ENCODE measurements at places on chromosomes 5 and 9.

- DNase-seq = no peak
These were observed 217.6 kb downstream of the NFIB start for GRCh38 chr9:14096258-14096922.

DNA sequence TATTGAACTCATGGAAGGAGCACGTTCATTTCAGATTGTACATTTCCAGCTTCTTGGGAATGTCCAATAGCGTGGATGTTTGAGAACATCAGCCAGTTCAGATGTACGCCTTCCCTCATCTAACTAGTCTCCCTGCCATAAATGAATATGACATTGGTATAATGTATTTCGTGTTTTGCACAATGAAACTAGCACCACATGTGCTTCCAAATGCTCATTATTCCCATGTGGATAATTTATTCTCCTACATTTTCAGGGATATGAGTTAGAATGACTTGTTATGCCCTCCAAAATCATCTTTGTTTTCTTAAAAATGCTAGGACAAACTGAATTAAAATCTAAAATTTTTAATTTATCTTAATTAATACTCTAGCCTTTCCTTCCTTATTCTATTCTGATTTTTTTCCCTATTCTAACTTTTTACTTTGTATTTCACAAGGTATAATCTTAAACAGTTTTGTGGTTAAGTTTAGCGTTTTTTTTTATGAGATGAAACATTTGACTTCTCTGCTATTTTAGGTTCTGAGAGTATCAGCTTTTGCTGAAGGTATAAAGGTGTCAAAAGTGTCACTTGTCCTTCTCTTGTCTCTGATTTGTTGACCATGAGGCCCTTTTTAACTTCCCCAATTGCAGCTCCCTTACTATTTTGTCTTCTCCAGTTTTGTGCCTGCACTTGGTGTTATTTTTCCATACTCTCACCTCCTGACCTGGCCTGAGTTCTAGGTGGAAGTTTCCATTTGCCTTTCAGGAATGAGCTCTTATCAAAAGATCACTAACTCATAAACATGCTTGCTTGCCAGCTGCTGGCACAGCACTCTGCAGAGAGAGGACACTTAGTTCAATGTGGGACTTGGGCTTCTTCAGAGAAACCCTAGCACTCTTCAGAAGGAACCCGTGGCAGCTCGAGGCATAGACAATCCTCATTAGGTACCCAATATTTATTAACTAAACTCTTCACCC lies 106.8 kb downstream of the FRMD3 start:
- no peak for DNase-seq

DNA sequence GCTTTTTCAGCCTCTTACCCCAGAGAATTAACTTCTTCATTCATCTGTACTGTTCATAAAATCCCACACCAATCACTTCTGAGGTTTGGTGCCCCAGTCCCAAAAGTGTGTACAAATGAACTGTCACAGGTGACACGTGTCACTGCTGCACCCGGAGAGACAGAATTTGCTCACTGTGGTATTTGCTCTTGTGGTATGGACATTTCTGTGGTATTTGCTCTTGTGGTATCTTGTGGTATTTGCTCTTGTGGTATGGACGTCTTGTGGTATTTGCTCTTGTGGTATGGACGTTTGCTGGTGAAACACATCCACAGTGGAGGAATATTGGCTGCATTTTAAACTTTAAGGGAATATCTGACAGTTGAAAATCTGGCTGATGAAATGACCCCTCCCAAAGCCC lies 214.9 kb upstream of the DAP start:
- no peak for DNase-seq

DNA sequence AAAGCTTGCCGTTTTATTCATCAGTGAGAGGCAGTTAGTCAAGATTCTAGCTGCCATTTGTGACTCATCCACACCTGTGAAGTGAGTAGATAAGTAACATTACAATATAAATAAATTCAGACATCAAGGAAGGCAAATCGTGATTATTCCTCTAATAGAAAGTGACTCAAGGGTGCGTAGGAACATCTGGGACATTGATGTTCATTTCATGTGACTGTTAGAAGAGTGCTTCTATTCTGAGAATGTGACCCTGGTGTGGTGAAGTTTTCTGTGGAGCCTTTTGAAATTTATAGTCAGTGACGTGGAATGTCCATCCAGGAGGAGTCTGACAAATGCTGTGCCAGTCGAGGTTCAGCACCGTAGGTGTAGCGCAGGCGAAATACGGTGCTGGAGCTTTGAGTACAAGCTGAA lies 48.4 kb upstream of the FAM240B start:
- no peak for DNase-seq

DNA sequence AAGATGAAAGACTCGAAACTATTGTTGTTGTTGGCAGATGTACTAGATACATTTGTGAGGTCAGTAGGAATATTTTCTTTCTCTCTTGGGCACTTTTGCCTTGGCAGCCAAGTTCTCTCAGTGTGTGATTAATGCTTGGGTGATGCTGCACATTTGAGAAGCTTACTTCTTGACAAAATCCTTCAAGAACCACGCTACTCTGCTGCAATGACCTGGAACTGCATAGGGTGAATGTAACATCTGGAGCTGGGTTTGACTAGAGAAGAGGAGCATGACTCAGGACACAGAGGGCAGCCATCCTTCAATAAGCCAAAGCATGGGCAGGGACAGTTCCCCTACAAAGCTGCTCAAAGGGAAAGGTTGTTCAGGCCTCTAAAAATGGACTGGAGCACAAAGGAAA lies 75.5 kb upstream of the PUM3 start:
- DNase-seq = no peak

DNA sequence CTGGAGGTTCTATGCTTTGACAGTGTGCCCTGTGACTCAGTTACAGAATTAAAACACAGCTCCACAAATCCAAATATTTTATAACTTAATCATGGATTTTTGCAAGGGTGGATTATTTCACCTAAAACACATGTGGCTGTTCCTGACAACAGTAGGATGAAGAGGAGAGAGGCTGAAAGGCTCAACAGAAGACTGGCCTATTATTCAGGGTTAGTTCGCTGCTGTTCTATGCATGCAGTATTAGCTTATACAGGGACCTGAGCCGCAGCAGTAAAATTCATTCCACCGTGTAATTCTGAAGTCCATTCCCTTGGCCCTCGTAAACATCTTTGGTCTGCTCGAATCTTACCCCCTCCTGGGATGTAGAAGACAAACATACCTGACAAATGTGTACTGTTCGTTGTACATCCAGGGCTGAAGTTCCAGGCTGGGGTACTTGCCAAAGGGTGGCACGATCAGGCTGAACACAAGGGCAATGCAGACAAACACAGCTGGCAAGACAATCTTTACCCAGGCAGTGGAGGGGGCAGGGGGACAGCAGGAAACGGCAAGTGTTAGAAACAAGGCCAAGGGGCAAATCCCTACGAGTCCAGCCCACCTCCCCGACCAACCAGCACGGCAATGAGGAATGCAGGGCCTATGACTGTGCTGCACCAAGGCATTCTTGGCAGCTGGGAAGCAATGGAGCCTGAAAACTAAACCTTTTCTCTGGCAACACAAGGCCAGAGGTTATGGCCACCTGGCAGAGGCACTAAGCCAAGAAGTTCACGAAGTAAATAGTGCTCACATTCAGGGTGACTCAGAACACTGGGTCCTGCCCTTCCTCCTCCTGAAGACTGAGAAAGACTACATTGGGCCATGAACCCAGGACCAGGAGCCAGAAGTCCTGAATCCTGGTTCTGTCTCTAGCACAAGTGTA lies 46.8 kb downstream of the NIPSNAP3B start:
- no peak for DNase-seq

- no peak for DNase-seq
These were observed 60.7 kb downstream of the COL27A1 start for GRCh38 chr9:114216081-114216480.

- no peak for DNase-seq
These were observed 3.0 kb downstream of the NUDT2 start for GRCh38 chr9:34332076-34332964.

DNA sequence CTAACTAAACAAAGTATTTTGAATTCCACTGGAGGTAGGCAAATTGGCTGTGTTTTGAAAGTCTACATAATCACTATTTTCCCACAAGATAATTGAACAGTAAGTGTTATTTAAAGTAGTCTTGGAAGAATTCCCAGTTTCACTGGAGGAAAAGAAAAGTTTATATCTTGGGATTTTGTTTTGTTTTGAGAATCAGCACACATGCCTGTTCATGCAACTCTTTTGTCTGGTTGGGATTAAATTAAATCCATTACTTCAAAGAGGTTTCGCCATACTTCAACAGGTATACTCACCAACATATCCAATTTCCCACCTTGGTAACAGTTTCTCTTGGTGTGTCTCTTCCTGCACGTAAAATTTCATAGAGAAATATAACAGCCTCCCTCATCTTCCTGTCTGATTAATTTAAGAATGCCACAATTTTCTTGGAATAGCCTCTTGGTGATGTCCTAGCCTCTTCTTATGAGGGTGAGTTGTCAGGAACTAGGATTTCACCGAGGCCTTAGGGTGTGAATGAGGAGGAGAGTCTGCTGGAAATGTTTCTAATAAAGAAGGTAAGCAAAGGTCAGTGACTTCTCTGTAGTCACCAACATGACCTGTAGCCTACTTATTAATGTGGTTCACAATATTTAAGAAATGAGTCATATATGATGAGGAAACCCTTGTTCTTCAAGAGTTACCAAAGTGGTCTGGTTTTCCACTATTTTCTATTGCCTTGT lies 48.1 kb downstream of the ITGA2 start:
- DNase-seq = no peak

DNA sequence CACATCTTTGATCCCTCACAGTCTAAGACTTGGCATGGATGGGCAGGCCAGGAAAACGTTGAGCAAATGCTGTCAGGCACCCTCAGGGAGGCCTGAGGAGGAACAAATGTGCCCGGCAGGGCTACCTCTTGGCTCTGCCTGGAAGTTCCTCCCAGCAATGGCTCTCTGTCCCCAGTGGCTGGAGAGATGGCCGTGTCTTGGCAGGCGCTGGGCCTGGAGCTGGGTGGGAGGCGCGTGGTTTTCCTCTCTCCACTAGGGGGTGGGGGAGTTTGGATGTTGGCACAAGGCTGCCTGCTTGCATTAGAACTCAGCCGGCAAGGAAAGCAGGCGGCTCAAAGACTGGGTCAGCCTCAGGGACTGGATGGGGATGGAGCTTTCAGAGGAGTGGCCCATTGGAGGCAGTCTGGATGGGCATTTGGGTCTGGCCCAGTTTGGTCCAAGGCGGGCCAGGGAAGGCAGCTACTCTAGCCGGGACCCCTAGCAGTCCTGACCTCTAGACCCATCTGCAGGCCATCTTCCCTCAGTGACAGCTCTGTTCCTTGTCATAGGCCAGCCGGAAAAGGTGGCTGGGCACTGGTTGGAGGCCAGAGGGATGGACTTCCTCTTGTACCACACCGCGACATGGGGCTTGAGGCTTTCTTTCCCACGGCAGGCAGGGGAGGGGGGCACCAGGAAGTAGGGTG lies 68.2 kb upstream of the STC2 start:
- no peak for DNase-seq

DNA sequence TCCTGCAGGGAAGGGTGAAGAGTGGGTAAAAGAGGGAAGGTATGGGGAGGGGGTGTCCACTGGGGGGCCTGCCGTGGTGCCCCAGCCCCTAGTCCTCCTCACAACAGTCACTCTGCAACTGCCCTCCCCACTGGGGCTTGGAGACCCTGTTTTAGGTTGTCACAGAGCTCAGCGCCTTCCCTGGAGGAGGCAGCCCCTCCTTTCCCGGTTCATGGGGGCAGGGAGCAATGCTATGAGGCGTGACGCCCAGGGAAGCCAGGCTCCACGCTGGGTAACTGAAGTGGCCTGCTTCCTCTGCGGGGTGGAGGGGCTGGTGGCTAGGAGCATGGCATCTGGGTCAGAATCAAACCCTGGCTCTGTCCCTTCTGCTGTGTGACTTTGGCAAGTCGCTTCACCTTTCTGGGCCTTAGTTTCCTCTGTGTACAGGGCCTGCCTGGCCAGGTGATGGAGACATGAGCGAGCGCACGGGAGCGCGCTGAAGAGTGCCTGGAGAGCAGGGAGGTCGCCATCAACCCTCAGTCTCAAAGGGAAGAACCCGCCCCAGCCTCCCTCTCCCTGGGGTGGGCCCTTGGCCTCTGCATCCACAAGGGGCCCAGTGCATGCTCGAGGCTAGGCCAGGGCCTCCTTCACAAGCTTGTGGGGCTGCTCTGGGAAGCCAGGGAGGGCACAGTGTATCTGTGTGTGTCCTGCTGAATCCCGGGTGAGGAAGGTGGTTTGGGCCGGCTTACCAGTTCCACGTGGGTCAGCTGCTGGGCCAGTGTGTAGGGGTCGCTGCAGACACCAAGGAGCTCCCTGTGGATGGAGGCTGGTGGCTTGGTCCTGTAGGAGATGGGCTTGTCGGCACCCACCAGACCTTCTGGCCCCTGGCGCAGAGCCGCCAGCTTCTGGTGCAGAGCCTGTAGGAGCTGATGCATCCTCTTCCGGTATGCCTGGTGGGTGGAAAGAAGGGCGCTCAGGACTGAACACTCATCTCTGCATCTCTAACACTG lies 56.4 kb upstream of the RNF130 start:
- no peak for DNase-seq

DNA sequence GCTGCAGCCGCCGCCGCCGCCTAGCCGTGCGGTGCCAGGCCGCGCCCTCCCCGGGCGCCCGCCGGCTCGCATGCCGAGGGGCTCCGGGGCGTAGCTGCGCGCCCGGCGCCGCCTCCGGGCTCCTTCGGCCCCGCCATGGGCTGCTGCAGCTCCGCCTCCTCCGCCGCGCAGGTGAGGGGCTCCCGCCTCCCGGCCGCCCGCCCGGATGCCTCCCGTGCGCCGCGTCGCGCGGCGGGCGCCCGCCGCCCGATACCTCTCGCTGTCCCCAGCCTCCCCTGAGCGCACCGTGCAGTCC lies 230 bp downstream of the SLC44A1 start:
- DNase-seq = no peak

- no peak for DNase-seq
These were observed 101.3 kb upstream of the ADRA1B start for GRCh38 chr5:159814805-159815585.

GRCh38 chr5:83927140-83927733 lies 206.6 kb upstream of the HAPLN1 start:
- DNase-seq = peak; percentile 46

- no peak for DNase-seq
These were observed 85.4 kb upstream of the CPEB4 start for GRCh38 chr5:173802670-173803165.

All from stimulated activated CD4-positive, alpha-beta T cell treated with anti-CD3 and anti-CD28 coated beads, Interleukin-2, amount 100 ng/mL, for 24 hours (primary cell).